ENCODE measurements at places on chromosomes 4 and X.

- DNase-seq, result no peak
Measured at GRCh38 chrX:111387470-111388070, 24.4 kb downstream of the DCX start.

- DNase-seq, result no peak
Measured at GRCh38 chr4:185713731-185714130, 98.3 kb downstream of the SORBS2 start.

DNA sequence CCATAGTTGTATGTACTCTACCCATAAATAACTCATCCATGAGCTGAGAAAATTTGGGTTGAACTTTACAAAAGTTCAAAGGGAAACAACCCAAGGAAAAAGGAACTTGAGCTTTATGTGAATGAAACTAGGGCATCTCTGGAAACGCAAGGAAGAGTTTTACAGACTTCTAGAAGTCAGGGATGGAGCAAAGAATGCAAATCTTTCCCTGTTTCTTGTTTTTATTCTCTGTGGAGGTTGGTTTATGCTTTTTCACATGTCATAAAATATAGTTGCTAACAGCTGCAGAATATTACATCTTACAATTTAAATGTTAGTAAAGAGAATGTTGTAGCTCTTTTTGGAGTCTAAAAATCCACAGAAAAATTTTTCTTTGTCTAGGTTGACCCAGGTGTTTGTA lies 754.1 kb downstream of the PCDH7 start:
- no peak for DNase-seq

GRCh38 chrX:21745756-21746155 lies 12.2 kb downstream of the SMPX start:
- no peak for DNase-seq

DNA sequence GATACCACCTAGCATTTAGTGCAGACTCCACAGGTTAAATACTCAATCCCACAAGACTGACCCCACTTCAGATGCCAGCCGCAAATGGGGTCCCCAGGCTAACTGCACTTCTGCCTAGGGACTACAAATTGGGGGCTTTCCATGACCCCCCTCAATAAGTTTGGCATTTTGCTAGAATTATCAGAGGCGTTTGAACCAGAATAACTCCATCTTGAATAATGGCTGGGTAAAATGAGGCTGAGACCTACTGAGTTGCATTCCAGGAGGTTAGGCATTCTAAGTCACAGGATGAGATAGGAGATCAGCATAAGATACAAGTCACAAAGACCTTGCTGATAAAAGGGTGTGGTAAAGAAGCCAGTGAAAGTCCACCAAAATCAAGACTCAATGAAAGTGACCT lies 15.1 kb downstream of the RELL1 start:
- no peak for DNase-seq

GRCh38 chrX:42567268-42567667 lies 210.7 kb downstream of the PPP1R2C start:
- DNase-seq, result no peak

- no peak for DNase-seq
Measured at GRCh38 chr4:68995292-68995691, 43.7 kb upstream of the UGT2A3 start.

DNA sequence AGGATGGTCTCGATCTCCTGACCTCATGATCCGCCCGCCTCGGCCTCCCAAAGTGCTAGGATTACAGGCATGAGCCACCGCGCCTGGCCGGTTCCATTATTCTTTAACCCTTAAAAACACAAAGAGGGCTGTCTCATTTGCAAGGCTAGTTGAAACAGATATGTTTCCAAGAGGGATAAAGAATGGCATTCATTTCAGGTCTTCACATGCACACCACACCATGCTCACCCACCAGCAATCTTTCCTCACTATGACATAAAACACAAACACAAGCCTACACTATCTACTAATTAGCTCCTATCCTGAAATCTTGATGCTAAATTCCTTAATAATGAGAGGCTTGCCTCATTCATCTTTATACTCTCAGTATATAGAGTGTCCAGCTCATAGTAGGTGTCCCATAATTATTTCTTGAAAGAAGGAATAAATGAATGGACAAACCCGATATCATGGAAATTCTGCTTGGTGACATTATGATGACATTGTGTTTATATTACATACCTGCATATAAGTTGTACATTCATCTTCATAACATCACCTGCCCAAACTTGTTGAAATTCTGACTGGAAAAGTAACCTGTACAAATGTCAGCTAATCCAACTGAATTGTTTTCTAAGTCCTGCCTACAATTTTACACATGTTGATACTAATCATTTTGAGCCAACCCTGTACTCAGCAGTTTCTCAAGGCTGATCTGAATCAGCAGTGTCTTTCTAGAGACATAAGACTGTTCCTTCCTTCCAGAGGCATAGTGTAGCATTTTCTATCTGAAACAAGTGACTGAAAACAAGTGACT lies 408.5 kb downstream of the KLHL13 start:
- no peak for DNase-seq

DNA sequence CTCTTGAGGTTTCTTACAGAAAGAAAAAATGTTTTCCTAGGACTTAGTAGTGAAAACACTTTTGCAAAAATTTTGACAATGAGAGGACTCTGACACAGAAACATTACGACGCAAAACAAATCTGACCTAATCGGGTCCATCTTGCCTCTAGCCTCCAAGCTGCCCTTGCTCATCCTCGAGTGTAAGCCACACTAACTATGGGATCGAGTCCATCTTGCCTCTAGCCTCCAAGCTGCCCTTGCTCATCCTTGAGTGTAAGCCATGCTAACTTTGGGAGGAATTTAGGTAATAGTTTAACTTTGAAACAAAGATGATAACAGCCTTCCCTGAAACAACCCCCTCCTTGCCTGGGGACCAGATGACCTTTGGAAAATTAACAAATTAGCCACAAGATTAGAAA lies 100.3 kb upstream of the FRG1 start:
- no peak for DNase-seq

GRCh38 chrX:129726307-129727111 lies 12.3 kb upstream of the XPNPEP2 start:
- no peak for DNase-seq

GRCh38 chr4:176540814-176541213 lies 221.0 kb downstream of the SPCS3 start:
- no peak for DNase-seq

DNA sequence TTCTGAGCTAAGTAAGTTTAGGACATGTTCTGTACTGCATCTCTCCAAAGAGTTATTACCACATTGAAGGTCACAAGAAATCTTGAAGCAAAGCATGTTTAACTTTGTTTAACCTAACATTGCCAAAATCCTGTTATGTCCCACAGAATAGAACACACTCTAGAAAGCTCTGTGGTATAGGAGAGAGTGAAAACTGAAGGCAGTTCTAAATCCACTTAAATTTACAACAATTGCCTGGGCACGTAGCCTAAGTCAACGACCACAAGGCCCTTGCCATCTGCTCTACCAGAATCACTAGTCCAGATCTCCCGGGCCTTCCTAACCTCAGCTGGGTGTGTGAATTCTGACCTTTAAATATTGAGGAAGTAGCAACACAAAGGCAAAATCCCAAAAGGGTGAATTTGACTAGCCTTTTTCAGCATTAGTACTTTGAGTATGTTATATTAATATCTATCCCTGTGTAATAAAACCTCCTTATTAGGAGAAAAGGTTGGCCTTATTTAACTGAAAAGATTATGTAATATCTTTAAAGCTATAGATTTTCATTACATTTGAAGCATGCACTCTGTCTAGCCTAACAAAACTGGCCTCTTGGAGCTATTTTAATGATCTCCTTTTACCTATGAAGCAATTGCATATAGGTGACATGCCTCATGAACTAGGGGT lies 4.5 kb upstream of the MAML3 start:
- DNase-seq, result no peak

DNA sequence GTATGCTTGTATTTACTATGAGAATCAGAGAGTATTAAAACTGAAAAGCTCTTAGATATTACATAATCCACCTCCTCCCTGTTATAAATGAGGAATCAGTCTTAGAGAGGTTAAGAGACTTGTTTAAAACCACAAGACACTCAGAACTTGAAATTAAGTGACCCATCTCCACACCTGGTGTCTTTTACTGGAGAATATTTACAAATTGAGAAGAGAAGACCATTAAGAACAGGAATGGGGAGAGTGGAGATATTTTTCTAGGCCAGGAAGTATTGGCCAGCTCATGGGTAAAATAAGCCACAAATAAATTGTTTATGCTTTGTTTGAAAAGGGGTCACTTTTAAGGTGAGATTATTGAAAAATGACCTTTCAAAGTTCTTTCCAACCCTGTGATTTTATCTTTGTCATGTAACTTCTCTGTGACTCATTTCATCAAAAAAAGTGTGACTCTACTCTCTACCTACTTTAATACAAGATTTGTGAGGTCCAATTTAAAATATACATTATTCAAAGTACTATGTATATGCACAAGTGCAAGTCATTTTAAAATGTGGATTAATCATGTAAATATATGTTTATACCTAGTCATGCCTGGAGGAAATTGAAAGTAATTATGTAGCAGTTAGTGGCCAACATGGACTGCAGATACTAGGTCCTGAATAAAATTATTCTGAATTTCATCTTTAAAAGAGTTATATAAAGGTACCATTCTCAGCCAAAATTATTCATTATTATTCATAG lies 15.9 kb upstream of the COX7B2 start:
- DNase-seq, result no peak

- DNase-seq, result no peak
Measured at GRCh38 chrX:119635799-119636198, 29.6 kb upstream of the NKRF start.

- DNase-seq, result no peak
Measured at GRCh38 chrX:74579597-74580198, 34.7 kb downstream of the RLIM start.

- no peak for DNase-seq
Measured at GRCh38 chrX:103584596-103584995, 719 bp upstream of the TCEAL4 start.

DNA sequence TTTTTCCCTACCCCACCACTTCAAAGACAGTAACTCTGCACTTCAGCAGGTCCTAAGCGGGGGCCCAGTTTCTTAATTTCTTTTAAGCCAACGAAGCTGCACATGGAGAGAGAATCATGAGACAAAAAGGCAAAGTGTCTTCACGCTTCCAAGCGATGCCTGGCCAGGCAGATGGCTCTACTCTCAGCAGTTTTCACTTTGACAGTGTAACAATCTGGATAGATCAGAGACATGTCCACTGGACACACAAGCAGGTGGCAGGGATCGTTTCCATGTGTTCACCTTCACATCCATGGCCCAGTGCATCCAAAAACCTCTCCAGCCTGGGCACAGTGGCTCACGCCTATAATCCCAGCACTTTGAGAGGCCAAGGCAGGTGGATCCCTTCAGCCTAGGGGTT lies 27.8 kb downstream of the PPP2R2C start:
- no peak for DNase-seq

GRCh38 chrX:130756233-130756632 lies 146.8 kb downstream of the ENOX2 start:
- no peak for DNase-seq

DNA sequence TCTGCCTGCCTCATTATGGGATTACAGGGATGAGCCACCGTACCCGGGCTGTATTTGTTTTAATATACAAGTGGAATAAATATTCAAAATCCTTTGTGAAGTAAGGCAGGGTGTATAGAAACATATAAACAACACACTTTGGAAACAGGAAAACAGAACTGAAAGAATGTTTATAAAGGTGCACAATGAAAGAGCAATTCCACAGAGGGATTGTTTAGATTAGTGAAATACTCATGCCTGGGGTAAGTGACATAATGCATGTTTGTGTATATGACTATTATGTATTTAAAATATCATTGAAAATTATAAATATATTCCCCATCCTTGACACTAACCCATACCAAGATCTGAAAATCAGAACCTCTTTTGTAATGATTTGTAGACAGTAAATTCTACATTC lies 45.0 kb upstream of the NR3C2 start:
- DNase-seq, result no peak

- DNase-seq, result no peak
Measured at GRCh38 chrX:1224954-1225353, 12.5 kb upstream of the CRLF2 start.

GRCh38 chr4:147599206-147599605 lies 18.0 kb upstream of the TMEM184C start:
- DNase-seq, result no peak

GRCh38 chr4:17045866-17046265 lies 147.4 kb upstream of the LDB2 start:
- no peak for DNase-seq

GRCh38 chr4:24067367-24068193 lies 177.7 kb upstream of the PPARGC1A start:
- no peak for DNase-seq

DNA sequence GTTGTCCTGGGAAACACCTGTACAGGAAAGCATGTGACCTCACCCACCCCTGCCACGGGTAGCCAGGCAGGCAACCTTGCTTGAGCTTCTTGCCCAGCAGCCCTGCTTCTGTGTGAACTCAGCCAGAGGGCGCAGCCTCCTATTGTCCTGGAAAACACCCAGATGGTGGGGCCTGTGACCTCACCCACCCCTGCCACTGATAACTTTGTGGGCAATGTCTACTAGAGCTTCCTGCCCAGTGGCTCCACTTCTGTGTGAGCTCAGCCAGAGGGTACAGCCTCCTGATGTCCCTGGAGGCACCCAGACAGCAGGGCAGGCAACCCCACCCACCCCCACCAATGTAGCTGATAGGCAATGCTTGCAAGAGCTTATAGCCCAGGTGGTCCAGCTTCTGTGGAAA lies 146.3 kb downstream of the DTHD1 start:
- no peak for DNase-seq

DNA sequence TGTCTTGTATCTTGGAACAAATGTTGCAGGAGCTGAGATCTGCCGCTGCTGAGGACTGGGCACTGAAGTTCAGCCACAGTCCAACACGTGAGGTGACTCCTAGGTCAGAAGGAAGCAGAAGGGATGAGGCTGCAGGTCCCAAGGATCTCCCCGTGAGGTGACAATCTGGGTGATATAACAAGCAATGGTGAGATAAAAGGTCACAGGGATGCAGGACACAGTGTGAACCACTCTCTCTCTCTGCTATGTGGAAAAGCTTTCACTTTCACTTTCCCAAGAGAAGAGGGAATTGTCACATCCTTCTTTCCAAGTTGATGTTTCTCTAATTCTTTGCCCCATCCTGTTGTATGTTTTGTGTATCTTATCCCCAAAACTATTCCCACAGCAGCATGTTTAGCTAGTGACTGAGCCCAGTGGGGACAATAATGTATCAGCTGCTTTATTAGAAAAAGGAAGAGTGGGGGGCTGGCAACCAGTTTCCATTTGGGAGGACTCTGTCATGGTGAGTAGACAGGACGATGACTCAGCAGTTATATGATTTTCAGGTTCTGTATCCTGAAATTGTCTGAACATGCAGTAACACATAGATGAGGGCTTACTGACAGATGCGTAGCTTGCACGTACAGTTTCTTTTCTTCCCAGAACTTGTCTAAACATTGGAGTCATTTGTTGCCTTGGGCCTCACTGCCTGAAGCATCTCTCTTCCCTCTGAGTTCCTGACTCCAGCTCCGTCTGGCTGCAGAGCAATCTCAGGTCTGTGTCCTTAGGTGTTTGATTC lies 1415.8 kb upstream of the TENM3 start:
- no peak for DNase-seq
